NCI-H1105 (cell line): ENCODE measurements at places on chromosomes 12 and 14.

DNA sequence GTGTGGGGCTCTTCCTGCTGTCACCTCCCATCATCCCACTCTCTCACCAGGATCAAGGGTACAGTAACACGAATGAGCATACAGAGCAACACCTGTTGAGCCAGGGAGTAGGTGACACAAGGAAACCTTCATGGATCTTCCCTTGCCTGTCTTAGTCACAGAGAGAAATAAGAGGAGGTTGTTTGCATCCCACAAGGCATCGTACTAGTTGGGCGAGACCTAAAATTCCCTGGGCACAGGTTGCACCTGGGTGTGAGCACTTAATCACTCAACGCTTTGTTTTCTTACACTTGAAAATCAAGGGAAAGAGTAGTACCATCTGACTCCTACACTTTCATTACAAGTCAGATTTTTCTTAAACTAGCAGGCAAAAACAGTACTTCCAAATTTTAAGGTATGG is 16.6 kb downstream of the CIPC start:
- no peak for DNase-seq

DNA sequence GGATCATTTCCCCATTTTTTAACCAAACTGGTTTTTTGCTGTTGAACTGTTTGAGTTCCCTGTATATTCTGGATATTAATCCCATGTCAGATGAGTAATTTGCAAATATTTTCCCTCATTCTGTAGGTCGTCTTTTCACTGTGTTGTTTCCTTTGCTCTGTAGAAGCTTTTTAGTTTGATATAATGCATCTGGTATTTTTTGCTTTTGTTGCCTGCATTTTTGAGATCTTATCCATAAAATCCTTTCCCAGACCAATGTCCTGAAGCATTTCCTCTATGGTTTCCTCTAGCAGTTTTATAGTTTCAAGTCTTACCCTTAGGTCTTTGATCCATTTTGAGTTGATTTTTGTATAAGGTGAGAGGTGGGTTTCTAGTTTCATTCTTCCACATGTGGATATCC is 71.3 kb downstream of the LRP6 start:
- DNase-seq: no peak

DNA sequence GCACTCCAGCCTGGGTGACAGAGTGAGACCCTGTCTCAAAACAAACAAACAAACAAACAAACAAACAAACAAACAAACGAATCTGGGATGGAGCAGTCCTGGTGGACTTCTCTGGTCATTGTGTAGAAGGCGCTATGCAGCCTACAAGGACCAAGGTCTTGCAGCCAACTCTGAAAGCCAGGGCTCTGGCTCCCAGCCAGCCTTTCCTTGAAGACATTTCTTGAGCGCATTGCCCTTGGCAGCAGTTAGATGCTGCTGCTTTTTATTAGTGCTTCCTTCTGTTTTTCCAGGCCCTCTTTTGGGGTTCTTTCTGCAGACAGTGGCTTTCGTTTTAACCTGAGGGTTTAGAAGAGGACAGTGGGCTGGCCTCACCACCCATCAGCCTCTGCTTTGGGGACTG is 20.2 kb downstream of the CCDC177 start:
- DNase-seq: no peak

GRCh38 chr12:120787889-120788288 is 62.3 kb downstream of the ACADS start:
- no peak for DNase-seq

DNA sequence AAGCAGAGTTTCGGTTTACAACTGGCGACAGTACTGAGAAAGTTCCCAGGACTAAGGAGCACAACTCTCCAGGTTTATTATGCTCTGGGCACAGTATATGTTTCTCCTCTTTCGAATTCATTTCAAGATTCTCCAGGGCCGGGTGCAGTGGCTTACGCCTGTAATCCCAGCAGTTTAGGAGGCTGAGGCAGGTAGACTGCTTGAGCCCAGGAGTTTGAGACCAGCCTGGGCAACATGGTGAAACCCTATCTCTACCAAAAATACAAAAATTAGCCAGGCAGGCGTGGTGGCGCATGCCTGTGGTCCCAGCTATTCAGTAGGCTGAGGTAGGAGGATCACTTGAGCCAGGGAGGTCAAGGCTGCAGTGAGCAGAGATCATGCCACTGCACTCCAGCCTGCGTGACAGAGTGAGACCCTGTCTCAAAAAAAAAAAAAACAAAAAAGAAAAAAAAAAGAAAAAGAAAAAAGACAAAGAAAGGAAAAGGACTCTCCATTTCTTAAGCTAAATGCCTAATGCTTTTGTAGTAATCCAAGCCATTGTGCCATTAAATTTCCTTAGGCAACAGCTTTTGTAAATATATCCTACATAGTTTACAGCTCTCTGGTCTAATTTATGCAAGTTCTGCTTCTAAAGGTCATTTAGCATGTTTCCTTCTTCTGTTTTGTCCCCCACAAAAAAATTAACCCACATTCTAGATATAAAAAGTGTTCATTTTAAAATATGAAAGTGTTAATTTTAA is 34.8 kb downstream of the ATL1 start:
- no peak for DNase-seq

GRCh38 chr12:114445401-114446323 is 39.7 kb upstream of the TBX5 start:
- DNase-seq: no peak

GRCh38 chr12:61412201-61412600 is 848.0 kb upstream of the USP15 start:
- DNase-seq: no peak

- DNase-seq: peak; percentile 17
These were observed 19.8 kb downstream of the OR5AU1 start for GRCh38 chr14:21136024-21136423.

DNA sequence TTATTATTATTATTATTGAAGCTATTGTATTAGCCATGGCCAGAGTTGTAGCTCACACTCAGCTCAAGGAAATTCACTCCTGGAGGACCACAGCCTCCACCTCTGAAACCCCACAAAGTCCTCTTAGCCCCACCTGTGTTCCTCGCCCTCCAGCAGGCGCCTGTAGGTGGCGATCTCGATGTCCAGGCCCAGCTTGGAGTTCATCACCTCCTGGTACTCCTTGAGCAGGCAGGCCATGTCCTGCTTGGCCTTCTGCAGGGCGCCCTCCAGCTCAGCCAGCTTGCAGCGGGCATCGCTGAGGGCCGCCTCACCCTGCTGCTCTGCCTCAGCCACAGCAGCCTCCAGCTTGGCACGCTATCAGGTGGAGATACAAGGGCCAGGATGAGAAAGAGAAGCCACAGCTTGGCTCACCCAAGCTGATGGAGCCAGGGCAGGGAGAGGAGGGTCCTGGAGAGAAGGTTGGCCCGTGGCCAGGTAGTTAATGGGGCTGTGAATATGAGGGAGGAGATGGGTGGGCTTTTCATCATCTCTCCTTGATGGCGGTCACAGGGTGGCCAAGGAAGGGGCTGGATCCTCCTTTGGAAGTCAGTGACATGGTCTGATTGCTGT is 5.1 kb downstream of the KRT85 start:
- DNase-seq: no peak

GRCh38 chr14:101471723-101472517 is 89.4 kb upstream of the DIO3 start:
- DNase-seq: no peak

GRCh38 chr12:68367903-68368302 is 35.7 kb upstream of the MDM1 start:
- no peak for DNase-seq

- DNase-seq: no peak
These were observed 146.7 kb upstream of the USP15 start for GRCh38 chr12:62113366-62114011.

GRCh38 chr14:93946541-93947090 is 19.5 kb downstream of the FAM181A start:
- DNase-seq: no peak

- no peak for DNase-seq
These were observed 96.9 kb downstream of the FIGNL2 start for GRCh38 chr12:51751661-51752060.

- peak; percentile 49 for DNase-seq
These were observed 159.8 kb upstream of the DAAM1 start for GRCh38 chr14:59028476-59029202.

DNA sequence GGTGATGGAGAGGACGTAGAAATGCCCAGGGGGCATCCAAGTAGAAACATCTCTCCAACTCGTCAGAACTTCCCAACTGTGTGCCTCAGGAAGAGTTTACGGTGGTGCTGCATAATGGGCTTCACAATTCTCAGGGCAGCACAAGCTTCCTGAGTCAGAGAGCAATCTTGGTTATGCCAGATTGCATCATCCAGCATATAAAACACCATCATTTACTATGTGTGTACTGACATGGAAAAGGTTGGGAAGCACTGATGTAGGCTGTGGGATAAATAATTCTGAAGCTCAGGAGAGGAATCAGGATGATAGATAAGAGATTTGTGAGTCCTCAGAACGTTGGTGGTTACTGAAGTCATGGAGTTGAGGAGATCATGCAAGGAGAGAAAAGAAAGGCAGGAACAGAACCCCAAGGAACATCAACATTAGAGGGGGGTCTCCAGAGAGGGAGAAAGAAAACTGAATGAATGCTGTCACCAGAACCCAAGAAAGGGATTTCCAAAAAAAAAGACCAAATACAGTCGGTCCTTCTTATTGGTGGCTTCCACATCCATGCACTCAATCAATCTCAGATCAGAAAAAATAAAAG is 4.7 kb upstream of the NCKAP5L start:
- no peak for DNase-seq

DNA sequence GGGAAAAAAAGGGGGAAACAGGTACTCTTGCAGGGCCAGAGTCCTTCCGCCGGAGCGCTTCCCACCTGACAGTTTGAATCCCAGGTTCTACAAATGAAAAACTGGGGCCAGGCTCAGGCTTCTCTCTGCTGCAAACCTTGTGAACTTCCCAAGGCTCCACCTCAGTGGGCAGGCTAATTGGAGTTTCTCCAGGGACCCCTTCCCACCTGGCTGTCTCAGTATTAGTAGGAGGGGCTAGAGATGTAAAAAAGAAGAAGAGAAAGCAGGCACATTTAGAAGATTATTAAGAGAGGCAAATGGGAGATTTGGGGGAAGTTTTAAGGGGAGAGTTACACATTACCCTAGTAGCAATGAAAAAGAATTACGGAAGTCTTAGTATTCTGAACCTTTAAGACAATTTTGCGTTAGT is 20.0 kb upstream of the CLEC2D start:
- DNase-seq: no peak

DNA sequence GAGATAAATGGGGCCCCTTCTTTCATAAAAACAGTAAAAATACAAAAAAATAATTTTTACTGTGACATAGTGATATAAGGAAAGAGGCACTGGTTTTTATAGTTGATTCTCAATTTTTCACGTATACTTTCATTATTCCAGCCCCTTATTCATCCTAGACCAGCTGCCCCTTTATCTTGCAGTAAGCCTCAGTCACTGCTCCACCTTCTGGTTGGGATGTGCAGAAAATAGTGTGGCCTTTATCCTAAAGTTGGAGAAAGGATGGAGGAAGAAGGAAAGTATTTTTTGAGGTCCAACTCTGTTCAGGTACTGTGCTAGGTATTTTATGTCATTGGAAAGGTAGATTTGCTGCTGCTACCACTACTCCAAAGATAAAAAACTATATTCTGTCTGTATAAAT is 172.7 kb downstream of the ANO6 start:
- no peak for DNase-seq

- no peak for DNase-seq
These were observed 59.6 kb upstream of the PLEKHG3 start for GRCh38 chr14:64644629-64645028.

DNA sequence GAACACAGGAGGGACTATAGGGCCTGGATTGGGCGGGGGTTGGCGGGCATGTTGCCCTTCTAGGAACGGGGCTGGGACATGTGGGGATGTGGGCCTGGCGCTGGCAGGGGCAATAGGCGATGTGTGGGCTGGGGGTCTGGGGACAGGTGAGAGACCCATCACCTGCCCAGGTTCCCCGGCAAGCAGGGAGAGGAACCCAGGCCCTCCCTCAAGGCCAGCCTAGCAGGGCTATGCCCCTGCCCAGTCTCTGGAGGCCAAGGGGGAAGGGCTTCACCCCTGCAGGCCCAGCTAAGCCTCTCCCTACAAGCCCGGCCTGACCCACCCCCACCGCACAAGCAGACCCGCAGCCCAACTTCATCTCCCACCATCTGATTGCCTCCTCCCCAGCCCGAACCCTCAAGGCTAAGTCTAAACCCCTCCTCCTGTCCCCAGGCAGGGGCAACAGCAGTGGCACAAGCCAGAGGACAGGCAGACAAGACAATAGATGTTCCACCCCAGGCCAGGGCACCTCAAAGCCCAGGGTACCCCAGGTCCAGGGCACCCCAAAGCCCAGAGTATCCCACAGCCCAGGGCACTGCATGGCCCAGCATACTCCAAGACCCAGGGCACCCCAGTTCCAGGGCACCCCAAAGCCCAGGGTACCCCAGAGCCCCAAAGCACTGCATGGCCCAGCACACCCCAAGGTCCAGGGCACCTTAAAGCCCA is 6.5 kb downstream of the JAG2 start:
- no peak for DNase-seq

- DNase-seq: peak; percentile 75
These were observed 22.7 kb downstream of the CLIP1 start for GRCh38 chr12:122399592-122400373.

DNA sequence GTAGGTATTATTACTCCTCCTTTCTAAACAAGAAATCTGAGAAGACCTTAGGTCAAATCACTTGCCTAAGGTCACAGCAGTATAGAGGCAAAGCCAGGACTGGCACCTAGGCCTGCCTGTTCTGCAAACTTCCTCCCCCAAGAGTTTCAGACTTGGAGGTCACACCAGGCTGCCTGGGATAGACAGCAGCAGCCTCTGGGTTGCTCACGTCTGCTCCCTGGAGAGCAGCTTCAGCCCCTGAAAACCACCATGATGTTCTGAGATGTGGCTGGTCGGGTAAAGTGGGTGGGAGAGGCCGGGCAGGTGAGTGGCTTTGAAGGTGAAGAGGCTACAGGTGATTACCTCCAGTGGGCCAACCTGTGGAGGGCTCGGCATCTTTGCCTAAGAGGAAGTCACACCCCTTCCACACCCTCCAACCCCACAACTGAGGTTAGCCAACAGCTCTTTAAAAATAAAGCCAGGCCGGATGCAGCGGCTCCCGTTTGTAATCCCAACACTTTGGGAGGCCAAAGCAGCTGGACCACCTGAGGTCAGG is 37.0 kb upstream of the PNMA1 start:
- no peak for DNase-seq

- no peak for DNase-seq
These were observed 28.9 kb upstream of the PLEKHG3 start for GRCh38 chr14:64675312-64675711.

DNA sequence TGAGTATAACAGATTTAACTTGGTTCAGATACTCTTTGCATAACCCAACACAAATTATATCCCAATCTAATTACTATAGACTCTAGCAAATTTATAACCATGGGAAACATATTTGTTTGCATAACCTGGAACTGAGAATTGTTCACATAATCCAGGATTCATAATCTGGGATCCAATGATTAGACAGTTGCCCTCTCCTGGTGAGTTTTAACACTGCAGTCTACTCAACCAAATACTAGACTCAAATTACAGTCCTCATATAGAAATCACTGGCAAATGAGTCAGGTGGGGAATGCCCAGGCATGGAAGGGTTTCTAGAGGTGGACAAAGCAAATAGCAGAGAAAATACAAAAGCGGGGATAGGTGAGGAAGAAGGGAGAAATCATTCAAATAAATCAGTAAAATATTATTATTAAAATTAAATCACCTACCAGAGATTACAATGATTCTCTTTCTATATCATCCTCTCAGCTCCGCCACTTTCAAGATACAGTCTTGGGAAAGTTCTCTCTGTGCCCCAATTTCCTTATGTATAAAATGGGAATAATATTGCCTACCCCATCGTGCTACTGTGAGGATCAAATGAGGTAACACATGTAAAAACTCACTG is 9.4 kb downstream of the GCH1 start:
- peak; percentile 14 for DNase-seq

- DNase-seq: no peak
These were observed 231.3 kb downstream of the ZFP36L1 start for GRCh38 chr14:68561531-68562007.
